Effector memory CD4-positive, alpha-beta T cell (primary cell): ENCODE measurements at places on chromosomes 12 and 14.
A peak's percentile ranks its signal among the peaks of the same experiment; 100 is the strongest.

DNA sequence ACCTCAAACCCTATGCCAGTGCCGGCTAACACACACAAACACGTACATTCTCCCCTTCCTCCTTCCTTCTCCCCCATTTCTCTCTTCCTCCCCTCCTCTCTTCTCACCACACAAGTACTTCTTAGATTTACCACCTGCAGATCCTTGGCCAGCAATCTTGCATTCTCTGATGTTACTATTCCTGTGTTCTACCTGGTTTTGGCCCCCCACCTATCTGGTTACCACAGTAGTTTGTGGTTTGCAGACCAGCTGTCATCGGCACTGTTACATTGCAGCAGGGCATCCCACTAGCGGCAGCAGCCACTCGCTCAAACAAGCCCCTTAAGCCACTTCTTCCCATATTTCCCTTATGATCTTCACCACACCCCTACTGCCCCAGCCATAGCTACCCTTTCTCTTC lies 3.9 kb downstream of the ABHD4 start:
- no peak for DNase-seq

DNA sequence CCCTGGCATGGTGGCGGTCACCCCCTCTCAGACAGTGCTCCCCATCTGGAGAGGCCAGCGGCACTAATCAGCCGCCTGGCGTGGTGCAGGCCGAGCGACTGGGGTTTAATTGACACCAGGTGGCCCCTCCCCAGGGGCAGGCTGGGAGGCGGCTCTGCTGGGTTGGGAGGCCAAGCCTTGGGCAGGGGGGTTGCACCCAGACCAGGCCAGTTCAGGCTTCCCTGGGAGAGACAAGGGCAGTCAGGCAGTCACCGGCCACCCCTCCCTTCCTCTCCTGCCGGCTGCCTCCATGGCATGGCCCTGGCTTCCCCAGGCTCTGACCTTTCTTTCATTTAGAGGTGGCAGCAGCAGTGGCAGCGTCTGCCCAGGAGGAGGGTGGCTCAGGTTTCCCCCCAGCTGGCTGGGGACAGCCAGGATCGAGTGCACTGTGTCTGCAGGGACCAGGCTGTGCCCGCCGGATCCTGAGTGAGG lies 78.1 kb upstream of the NOS1 start:
- DNase-seq, result no peak

DNA sequence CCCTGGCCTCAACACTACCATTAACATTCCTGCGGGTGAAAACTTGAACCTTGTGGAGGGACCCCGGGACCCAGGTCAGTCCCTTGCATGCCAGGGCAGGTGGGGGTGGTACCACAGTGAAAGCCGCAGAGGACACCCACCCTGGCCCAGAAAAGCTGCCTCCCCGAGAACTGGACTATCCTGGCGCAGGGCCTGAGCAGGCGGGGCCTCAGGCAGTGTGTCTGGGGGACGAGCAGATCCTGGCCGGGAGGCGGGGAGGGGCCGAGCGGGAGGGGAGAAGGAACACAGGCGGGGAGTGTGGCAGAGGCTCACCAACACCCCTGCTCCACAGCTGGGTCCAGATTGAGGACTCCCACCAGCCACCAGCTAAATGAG lies 10.0 kb downstream of the AHNAK2 start:
- no peak for DNase-seq

DNA sequence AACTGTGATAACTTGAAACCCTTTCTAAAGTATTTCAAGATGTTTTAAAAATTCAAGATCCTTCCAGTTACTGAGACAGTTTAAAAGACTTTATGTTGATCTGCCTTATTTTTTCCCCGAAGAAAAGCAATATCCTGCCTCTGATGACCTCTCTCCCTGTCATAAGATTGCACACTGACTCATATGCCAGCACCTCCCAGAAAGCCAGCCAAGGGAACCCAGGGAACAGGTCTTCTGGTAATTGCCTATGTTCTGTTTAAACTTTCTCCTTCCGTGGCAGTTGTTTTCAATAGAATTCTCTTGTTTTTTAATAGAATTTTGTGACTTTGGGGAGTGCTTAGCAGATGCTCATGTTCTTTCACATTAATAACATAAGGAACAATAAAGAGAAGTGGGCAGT lies 300.2 kb upstream of the PRKD1 start:
- no peak for DNase-seq

- no peak for DNase-seq
These were observed 364.3 kb downstream of the TMEM121 start for GRCh38 chr14:105890474-105891220.

GRCh38 chr12:32583534-32583933 lies 95.6 kb upstream of the DNM1L start:
- no peak for DNase-seq

GRCh38 chr12:82510386-82510785 lies 152.1 kb downstream of the METTL25 start:
- DNase-seq, result no peak

DNA sequence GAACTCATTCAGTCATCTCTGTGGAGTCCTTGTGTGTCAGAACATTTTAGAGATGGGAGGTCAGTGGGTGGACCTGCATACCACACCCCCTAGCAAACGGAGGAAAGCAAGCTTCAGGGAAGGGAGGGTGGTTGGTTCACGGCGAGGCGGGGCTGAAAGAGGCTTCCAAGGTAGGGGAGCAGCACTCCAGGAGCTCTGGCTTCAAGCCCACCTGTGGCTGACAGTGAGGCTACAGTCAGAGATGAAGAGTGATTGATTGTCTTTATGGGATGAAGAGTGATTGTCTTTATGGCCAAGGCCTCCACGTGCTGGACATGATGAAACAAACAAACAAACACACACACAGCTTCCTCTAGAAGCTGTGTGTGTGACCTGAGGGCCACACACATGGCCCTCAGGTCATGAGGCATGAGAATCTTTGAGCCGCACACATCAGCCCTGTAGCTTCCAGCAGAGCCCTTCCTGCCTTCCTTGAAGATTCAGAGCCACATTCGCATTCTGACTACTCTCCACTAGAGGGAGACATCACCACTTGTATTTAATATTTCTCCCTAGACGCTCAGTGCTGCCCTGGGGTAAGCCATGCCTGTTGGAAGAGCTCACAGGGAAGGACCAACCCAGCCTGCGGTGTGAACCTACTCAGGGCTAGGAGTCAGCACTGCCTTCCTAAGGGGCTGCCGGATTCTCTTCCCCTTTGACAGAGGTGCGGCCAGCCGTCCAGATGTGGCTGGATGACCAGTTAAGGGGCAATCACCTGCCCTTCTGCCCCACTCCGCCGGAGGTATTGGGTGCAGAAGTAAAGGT lies 54.4 kb upstream of the KCNA1 start:
- DNase-seq, result peak; percentile 23

DNA sequence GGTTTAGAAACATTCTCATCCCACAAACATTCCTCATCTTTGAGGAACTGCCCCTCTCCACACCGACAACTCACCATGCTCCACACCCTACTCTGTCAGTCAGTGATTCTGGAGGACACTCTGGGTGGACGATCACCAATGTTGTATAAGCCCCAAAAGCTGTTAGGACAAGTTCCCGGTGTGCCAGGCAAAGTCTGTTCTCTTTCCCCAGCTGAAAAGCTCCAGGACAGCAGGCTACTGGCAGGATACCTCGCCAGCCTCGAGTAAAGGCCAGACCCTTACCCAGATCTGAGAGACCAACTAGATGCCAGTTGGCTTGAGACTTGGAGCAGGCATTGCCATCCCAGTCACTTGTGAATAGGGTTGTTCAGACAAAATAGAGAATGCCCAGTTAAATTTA lies 12.0 kb downstream of the KRT5 start:
- DNase-seq, result no peak

GRCh38 chr12:19415563-19415962 lies 23.7 kb upstream of the AEBP2 start:
- no peak for DNase-seq

DNA sequence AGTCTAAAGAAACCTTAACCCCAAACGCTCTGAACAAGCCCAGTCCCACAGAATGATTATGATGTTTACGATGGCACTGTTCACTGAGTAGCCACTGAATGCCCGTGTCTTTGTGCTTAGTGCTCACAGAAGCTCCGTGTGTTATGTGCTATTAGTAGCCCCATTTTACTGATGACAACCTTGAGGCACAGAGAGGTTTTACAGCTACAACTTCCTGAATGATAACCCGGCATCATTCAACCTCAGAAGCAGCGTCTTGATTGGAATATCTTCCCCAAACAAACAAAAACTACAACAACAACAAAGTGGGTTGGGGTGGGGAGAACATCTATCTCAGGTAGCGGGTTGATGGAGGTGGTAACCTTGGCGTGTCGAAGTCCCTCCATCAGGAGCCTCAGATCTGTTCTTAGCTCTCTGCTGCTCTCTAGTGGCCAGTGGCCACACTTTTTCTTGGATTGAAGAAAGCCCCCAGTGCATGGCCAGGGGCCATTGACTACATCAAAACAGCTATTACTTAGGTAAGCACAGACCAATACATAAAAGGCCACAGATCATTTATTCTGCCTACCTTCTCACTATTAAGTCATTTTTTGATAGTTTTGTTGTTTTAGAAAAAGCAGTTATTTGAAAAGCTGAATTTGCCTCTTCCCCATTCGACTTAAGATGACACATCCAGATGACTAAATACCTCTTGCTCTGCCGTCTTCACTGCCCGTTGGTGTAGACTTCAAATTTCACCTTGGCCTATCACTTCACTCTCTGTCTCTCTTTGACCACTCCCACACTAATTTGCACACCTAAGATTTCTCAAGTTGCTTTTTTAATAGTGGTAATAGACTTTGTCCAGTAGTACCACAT lies 376.9 kb downstream of the GALC start:
- DNase-seq, result no peak

DNA sequence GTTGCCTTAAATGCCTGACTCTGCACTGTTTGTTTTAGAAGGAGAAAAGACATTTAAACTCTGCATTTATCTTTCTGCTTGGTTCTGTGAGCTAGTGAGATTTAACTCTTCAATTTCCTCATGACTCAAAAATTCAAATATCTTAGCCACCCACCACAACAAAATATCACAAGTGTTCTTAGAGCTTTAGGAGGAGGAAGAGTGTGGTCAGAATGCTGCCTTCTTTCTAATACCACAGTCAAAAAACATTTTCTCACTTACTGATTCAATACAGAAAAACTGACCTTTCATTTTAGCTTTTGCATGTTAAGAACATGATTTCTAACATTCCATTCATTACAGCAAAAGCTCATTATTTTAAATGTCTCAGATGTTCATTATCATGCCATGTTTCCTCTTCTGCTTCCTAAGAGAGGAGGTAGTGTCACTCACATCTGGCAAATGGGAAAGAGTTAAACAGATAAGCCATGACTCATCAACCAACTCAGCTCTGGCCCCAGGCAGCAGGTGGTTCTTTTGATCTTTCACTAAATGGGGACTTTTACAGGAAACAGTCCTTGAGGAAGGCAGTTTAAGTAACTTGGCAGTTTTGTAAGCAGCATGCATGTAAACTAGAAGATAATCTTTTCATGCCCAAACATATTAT lies 56.4 kb upstream of the RNU6-8 start:
- no peak for DNase-seq
